Fibroblast of lung (primary cell): ENCODE measurements at places on chromosomes 4 and X.

DNA sequence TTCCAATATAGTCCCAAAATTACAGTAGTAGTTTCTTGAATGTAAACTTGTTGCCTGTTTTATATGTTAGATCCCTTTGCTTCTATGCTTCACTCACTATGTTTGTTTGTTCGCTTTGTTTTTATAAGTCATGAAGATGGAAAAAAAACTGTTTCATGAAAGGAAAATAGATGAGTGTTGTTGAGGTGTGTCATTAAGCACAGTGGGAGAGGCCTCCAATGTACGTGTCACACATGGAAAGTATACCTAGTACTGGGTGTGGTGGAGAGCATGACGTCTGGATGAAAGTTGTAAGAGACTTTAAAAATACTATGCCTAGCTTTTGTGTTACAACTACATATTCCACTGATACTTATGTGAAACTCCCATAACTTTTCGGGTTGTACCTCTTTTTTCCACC, 28.4 kb downstream of the PLS3 start:
- DNase-seq: no peak

DNA sequence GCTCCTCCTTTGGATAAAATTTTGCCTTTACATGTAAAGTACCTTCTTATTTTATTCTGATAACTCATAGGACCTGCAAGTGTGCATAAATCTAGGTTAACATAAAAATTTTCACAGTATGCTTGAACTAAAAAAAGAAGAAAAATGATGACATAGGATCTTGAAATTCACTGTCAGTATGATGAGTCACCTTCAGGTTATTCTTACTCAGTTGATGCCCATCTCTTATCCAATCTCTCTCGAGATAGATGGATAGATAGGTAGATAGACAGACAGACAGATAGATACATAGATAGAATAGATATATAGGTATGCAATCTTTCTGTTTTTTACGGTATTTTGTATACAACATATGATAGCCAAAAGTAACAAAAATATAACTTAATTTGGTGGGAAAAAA, 485.5 kb downstream of the NAF1 start:
- DNase-seq: no peak

- DNase-seq: no peak
Measured at GRCh38 chr4:45944000-45944399, 179.9 kb downstream of the GABRG1 start.

DNA sequence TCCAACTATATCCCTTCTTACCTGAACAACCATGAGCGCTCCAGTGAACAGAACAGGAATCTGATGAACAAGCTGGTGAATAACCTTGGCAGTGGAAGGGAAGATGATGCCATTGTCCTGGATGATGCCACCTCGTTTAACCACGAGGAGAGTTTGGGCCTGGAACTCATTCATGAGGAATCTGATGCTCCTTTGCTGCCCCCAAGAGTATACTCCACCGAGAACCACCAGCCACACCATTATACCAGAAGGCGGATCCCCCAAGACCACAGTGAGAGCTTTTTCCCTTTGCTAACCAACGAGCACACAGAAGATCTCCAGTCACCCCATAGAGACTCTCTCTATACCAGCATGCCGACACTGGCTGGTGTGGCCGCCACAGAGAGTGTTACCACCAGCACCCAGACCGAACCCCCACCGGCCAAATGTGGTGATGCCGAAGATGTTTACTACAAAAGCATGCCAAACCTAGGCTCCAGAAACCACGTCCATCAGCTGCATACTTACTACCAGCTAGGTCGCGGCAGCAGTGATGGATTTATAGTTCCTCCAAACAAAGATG, 870.2 kb downstream of the ADGRL3 start:
- DNase-seq: no peak
